Esophagus squamous epithelium (tissue), 5 donors: ENCODE measurements at places on chromosomes 1 and 21.

DNA sequence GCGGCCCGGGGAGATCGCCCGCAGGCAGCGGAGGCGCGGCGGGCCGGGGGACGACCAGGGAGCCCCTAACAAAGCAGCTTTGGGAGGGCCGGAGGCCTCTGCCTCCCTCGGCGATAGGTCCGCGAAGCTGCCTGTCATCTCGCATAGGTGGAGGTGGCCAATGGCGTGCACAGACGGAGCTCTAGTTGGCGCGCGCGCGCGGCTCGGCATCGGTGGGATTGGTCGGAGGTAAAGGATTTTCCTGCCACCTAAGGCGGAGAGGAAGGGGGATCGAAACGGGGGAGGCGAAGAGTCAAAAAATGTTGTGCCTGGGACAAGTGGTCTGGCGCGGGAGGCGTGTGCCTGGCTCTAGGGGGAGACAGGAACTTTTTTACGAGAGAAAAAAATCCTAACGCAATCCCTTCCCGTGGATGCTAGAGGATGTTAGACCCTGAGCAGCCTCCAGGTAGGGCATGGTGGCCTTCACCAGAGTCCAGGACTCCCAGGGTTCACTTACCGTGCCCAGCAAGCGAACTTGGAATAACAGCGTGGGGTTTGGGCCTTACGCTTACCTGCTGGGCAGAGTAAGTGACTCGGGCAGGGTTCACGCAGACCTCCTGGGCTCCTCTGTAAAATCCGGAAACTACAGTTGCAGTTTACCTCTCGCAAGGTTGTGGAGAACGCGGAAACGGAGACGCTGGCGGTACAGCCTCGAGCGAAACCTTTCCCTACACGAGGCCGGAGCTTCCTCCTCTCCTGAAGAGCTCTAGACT lies 99.9 kb upstream of the SOD1 start:
- peak; percentile 27 for DNase-seq
- no peaks in the 10 kb centered on the region for H3K36me3 ChIP-seq
- H3K27ac ChIP-seq: peak overlapping the region; percentile 72
- H3K4me3 ChIP-seq: peak overlapping the region; percentile 57

DNA sequence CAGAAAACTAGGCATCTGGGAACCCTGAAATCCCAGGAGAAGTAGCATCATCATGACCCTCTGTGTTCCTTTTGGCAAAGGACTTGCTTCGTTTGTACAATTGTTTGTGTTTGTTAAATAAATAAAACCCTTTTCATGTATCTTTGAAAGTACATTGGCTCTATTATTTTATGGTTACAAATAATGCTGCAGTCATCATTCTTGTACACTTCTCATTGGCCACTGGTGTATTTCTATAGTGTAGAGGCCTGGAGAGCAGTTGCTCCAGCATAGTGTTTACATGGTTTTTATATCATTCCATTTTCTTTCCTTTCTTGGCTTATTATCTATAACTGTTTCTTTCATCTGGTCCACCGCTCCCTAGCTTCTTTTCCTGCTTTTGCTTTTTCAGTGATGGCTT lies 253.3 kb downstream of the FAM72C start:
- no peak overlapping the region for H3K4me3 ChIP-seq
- no peaks in the 10 kb centered on the region for H3K4me1 ChIP-seq
- H3K27ac ChIP-seq: no peak overlapping the region
- no peaks in the 10 kb centered on the region for H3K27me3 ChIP-seq
- H3K36me3 ChIP-seq: no peaks in the 10 kb centered on the region

DNA sequence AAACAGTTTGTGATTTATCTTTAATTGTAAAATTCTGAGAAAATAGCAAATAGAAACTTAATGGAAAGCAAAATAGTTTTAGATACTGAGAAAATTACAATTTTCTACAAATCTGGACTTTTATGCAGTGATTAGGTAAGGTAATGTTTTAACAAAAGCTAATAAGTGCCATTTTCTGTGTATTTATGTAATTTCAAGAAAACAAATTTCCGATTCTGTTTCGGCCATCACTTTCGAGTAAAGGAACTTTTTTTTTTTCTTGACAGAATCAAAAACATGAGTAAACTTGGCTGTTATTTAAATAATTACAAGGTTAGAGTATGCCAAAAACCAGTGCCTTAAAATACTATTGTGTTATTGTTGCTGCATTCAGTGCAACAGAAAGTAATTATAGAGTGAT lies 280.4 kb upstream of the C1orf105 start:
- peak overlapping the region; percentile 51 for H3K4me3 ChIP-seq
- no peak for DNase-seq
- H3K27me3 ChIP-seq: no peaks in the 10 kb centered on the region

- H3K4me1 ChIP-seq: no peaks in the 10 kb centered on the region
- no peaks in the 10 kb centered on the region for H3K36me3 ChIP-seq
- H3K27ac ChIP-seq: no peak overlapping the region
- H3K4me3 ChIP-seq: peak overlapping the region; percentile 55
- no peaks in the 10 kb centered on the region for H3K27me3 ChIP-seq
Observed at GRCh38 chr1:244918421-244919319, 54.3 kb upstream of the HNRNPU start.

GRCh38 chr1:15707239-15707925 lies 23.3 kb downstream of the PLEKHM2 start:
- H3K4me3 ChIP-seq: no peak overlapping the region
- DNase-seq: no peak
- peaks cover 26% of the 10 kb centered on the region for H3K4me1 ChIP-seq
- no peak overlapping the region for H3K27ac ChIP-seq

DNA sequence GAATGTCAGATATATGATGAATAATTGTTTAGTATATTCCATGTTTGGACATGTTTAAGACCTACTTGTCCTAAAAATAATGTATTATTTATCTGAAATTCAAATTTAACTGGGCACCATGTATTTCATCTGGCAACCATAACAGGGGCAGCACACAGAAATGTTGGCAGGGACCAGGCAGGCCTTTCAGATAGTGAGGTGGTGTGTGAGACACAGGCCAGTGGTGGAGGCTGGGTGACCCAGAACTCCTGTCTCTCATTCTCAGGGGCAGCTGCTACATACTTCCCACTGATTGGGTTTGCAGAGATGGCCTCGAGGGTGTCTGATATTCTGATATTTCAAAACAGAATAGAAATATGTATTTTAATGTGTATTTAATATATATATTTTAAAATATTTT lies 1.3 kb upstream of the FASLG start:
- no peak overlapping the region for H3K27ac ChIP-seq
- H3K27me3 ChIP-seq: no peaks in the 10 kb centered on the region
- H3K4me3 ChIP-seq: no peak overlapping the region
- no peaks in the 10 kb centered on the region for H3K4me1 ChIP-seq
- no peak for DNase-seq

DNA sequence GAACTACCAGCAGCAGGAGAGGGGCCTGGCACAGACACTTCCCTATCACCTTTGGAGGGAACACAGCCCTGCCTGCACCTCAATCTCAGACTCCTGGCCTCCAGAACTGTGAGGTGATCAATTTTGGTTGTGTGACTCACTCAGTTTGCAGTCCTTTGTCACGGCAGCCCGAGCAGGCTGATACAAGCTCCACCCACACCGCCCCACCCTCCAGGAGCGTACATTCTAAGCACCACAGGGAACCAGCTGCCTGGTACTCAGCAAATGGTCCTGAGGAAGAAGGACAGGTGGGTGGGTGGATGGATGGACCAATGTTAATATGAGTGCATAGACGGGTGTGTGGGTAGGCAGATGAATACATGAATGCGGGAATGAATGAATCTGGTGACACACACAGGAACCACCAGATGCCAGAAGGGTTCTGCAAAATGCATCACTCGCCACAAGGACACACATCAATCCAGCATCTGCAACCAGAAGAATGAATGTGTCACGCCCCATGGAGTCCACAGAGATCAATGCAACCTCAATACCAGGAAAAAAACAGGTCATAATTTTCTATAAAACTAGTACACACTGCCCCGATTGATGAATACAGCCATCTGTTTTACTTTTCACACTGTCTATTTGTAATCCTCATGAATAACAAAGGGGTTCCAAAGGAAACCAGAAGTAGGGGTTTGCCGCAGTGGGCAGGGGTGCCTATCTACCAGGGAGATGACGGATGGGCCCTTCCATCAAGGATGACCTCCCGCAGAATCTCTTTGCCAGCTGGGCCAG lies 284.5 kb downstream of the NPHP4 start:
- no peak overlapping the region for H3K27ac ChIP-seq
- no peaks in the 10 kb centered on the region for H3K4me1 ChIP-seq
- DNase-seq: no peak

GRCh38 chr1:155185783-155186066 lies 12.1 kb downstream of the TRIM46 start:
- no peaks in the 10 kb centered on the region for H3K36me3 ChIP-seq
- H3K27ac ChIP-seq: no peak overlapping the region
- no peak overlapping the region for H3K4me3 ChIP-seq
- DNase-seq: no peak

GRCh38 chr1:185564816-185565215 lies 169.4 kb upstream of the HMCN1 start:
- peaks cover 4% of the 10 kb centered on the region for H3K27me3 ChIP-seq
- DNase-seq: no peak
- H3K27ac ChIP-seq: peak overlapping the region; percentile 16
- peaks cover 65% of the 10 kb centered on the region for H3K4me1 ChIP-seq
- H3K36me3 ChIP-seq: no peaks in the 10 kb centered on the region

DNA sequence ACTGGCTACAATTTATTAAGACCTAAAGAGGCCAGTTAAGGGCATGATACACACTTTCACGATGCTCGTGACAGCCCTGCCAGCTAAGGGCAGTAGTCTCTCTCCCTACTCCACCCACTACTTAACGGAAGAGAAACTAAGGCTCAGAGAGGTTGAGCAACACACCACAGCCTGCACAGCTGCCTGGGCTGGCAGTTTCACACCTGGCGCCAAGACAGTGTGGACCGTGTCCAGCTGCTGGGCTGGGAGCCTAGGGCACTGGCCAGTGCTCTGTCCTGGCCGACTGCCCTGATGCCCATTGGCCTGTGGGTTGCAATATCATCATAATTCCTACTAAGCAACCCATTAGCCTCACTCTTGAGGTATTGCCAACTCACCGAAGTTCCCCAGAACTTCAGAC lies 27.6 kb downstream of the TENT5C start:
- H3K4me3 ChIP-seq: no peak overlapping the region
- H3K4me1 ChIP-seq: no peaks in the 10 kb centered on the region
- no peaks in the 10 kb centered on the region for H3K27me3 ChIP-seq
- DNase-seq: no peak
- H3K36me3 ChIP-seq: no peaks in the 10 kb centered on the region
- peak overlapping the region; percentile 10 for H3K27ac ChIP-seq

DNA sequence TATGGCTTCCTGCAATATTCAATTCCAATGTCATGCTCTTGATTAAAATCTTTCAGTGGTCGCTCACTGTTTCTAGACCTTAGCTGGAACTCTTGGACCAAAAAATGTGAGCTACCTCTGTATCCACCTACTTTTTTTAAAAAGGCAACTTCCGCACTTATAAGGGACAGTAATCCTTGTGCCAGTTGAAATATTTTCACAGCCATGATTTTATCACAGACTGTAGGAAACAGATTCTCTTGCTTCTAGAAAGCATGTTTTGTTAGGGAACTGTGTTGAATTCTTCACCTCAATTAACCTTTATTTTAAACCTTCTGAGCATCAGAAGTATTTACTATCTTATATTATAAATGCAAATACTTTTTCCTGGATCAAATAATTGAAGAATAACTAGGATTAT lies 296.0 kb upstream of the ST6GALNAC5 start:
- H3K4me3 ChIP-seq: no peak overlapping the region
- no peak overlapping the region for H3K27ac ChIP-seq
- no peaks in the 10 kb centered on the region for H3K36me3 ChIP-seq
- no peak for DNase-seq
- H3K27me3 ChIP-seq: no peaks in the 10 kb centered on the region

GRCh38 chr1:223500560-223501425 lies 107.6 kb downstream of the CCDC185 start:
- H3K4me1 ChIP-seq: peaks cover 12% of the 10 kb centered on the region
- DNase-seq: no peak
- no peaks in the 10 kb centered on the region for H3K36me3 ChIP-seq
- peak overlapping the region; percentile 69 for H3K27ac ChIP-seq

- H3K27ac ChIP-seq: no peak overlapping the region
- H3K4me1 ChIP-seq: no peaks in the 10 kb centered on the region
- H3K36me3 ChIP-seq: no peaks in the 10 kb centered on the region
- H3K27me3 ChIP-seq: no peaks in the 10 kb centered on the region
- H3K4me3 ChIP-seq: no peak overlapping the region
Observed at GRCh38 chr1:221865808-221866207, 123.9 kb upstream of the DUSP10 start.

DNA sequence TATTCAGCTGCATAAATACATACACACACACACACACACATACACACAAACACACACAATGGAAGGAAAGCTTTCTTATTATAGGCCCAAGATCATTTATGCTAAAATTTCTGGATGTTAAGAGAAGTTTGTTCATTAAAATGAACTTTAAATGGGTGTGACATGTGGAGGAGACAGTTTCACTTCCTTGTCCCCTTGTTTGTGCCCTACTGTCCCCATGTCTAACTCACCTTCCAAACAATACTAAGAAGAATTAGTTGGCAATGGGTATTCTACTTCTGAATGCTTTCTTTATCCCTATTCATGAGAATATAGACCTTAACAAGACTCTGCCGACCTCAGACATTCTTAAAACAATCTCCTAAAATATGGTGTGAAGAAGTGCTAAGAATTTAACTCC lies 63.5 kb upstream of the NRIP1 start:
- no peak overlapping the region for H3K27ac ChIP-seq
- H3K4me1 ChIP-seq: no peaks in the 10 kb centered on the region
- no peak for DNase-seq
- H3K36me3 ChIP-seq: no peaks in the 10 kb centered on the region
- no peaks in the 10 kb centered on the region for H3K27me3 ChIP-seq
